Stimulated activated CD8-positive, alpha-beta memory T cell treated with anti-CD3 and anti-CD28 coated beads, Interleukin-15, amount 100 ng/mL, for 48 hours (primary cell): ENCODE measurements at places on chromosomes 1 and 21.

- no peak for DNase-seq
These were observed 2.7 kb downstream of the ABL2 start for GRCh38 chr1:179226738-179227137.

DNA sequence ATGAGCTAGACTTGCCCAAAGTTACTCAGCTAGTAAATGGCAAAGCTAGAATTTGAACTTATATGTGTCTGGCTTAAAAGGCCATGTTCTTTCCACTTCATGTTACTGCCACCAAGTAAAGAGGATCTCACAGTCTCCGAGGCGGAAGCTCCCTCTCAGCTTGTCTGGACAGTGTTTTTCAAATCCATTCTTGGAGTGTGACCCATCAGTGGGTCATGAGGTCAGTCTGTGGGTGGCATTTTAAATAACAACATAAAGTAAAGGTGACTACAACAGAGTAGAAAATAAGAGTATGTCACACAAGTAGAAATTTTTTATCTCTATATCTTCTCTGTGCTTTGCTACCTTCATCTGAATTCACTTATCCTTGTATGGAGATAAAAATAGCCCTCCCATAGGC lies 3.2 kb upstream of the HMGB4 start:
- DNase-seq, result no peak

DNA sequence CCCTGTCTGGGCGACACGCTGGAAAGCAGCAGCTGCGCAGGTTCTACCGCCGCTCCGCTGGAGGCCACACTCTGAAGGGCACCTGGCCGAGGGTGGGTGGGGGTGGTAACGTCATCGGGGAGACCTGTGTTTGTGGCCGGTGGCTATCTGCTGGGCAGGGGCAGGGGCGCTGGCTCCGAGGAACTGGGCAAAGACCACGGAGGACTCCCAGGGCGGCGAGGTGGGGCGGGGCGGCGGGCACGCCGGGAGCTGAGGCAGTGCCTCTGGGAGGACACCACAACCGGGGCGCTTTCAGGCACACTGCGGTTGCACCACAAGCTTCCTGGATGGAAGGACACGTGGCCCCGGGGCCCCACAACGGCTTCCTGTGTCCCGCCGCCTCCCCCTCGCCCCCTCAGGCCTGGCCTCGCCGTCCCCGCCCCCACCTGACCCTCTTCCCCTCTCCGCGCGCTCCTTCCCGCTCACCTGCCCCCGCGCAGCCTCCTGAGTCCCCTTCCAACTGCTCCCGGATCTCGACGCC lies 3.3 kb upstream of the DENND2D start:
- peak; percentile 84 for DNase-seq

- DNase-seq, result no peak
These were observed 664.5 kb upstream of the NR5A2 start for GRCh38 chr1:199362996-199363395.

GRCh38 chr1:40879482-40880175 lies 17.5 kb upstream of the CITED4 start:
- DNase-seq, result no peak

GRCh38 chr1:207863893-207864535 lies 46.9 kb downstream of the CD34 start:
- no peak for DNase-seq

DNA sequence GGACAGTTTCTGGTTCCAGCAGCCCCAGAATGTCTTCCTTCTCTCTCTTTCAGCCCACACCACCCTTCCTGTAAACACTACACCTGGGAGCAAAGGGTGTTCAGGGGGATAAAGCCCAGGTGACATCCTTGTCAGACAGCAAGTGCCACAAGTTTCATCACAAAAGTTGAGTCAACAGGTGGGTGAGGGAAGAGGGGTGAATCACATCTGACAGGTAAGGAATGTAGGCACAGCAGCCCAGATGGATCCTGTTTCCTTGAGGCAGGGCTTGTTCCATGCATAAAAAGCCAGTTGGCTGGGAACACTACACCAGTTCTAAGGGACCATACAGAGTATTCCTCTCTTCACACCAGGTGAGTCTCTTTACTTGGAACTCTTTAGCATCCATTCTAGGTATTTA lies at the start of gene SPRR1B:
TSS of gene SPRR1B (plus strand) at position 309 of the 400 bp plus-strand sequence. CDS start 1,143 bp downstream, outside the sequence.
- no peak for DNase-seq

DNA sequence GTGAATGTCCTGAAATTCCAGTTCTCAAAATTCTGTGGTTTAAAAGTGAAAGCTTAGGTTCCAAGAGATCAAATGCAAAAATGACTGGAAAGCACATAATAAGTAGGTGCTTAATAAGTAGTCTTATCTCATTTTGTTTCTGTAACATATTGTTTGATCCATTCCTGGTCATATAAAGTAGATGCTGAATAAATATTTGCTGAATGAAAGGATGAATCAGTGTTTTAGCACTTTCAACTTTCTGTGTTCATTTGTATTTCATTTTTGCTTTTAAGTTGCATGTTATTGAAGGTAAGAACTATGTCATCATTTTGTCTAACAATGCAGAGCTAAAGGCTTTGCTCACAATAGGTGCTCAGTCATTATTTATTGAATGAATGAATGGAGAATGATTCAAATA lies 6.3 kb downstream of the MAST2 start:
- no peak for DNase-seq

DNA sequence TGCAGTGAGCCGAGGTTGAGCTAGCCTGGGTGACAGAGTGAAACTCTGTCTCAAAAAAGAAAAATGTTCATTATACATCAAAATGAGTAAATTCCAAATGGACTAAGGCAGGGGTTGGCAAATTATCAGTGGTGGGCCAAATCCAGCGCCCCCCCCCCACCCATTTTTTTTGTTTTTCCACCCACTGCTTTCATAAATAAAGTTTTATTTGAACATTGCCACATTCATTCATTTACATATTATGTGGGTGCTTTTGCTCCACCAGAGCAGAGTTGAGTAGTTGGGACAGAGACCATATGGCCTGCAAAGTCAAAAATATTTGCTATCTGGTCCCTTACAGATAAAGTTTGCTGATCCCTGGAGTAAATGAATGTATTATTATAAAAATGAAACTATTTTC lies 99.4 kb downstream of the ZMYM4 start:
- no peak for DNase-seq

GRCh38 chr1:186985889-186986491 lies 157.2 kb downstream of the PLA2G4A start:
- no peak for DNase-seq

GRCh38 chr1:207239874-207240273 lies 81.6 kb upstream of the CD55 start:
- no peak for DNase-seq

GRCh38 chr1:213621077-213621476 lies 366.7 kb upstream of the PROX1 start:
- DNase-seq, result no peak

- no peak for DNase-seq
These were observed 43.0 kb upstream of the CRNN start for GRCh38 chr1:152457071-152457470.

DNA sequence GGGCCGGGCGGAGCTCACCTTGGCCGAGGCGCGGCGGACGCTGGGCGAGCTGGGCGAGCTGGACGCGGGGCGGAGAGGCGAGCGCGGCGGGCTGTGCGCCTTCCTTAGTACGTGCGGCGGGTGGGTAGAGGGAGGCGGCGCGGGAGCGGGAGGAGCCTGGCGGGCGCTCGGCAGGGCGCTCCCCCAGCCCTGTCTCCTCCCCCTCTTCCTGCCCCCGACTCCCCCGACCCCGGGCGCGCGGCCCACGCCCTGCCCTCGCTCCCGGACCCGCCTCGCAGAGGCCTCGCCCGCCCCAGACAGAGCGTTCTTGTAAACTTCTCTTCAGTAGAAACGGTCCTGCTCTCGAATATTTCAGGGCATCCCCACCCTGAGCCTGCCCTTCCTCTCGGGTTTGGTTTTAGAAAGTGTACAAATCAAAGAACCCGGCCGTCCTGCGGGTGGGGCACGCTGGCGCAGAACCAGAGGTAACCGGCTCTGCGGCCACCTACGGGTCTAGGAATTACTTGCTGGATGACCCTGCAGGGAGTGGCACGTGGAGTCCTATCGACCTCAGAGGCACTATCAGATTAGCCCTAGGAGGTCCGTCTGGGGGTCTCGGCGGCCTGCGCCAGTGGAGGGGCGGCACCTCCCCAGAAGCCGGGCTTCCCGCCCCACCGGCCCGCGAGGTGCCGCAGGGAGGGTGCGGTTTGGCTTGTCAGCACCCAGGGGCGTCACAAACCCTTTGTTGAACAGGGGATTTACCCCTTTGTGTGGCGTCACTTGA lies at the start of gene S100A10:
TSS of gene S100A10 (minus strand) at position 126 of the 763 bp plus-strand sequence. CDS start 7,629 bp downstream, outside the sequence.
- DNase-seq, result peak; percentile 69

DNA sequence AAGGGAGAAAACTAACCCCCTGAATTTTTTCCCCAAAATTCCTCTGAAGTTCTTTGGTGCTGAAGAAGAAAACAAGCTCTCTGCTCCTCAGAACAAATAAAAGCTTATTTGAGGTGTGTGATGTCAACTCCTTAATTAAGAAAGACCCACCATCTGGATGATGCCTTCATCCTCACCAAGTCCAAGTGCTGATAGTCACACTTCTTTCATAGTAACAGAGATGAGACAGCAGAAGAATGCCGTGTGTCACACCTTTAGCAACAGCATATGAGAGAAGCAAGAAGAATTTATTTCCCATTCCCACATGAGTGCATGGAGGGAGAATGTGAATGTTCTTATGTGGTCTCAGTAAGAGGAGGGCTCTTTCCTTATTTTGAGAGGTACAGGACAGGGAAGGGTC lies 91.2 kb downstream of the TGFB2 start:
- no peak for DNase-seq

DNA sequence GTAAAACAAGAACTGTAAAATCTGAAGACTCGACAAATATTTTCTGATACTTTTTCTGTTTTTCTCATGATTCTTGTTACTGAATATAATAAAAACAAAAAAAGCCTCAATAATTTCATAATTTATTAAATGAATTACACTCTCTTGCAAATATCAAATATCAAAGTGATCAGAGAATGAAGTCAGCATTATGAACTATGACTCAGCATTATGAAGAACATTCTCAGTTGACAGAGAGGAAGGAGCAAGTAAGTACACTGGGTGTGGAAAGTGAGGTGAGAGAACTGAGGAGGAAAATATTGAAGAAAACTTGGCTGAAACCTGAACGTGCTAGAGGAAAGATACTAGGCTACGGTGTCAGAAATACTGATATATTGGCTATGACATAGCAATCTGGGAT lies 529.5 kb downstream of the KCNT2 start:
- no peak for DNase-seq
